Dermis microvascular lymphatic vessel endothelial cell (primary cell): ENCODE measurements at places on chromosomes 4 and X. TPM values are rescaled to one million over a fixed set of nuclear protein-coding genes. Genes with fewer than 3 reads are reported as not detected.

The COX7B2 gene
- total RNA-seq, result not detected in 2 replicates

The PABPC1L2A gene
- not detected in 2 replicates for total RNA-seq

The TMEM192 gene
- 6.8 and 12.0 TPM in 2 replicates for total RNA-seq

The GAGE13 gene
- total RNA-seq, result not detected in 2 replicates

The CNKSR2 gene
- not detected in 2 replicates for total RNA-seq

The CD38 gene
- 3.6 and 44.6 TPM in 2 replicates for total RNA-seq

The GYG2 gene
- 0.51 and 1.0 TPM in 2 replicates for total RNA-seq

The CCSER1 gene
- 0.13 TPM in 2 replicates for total RNA-seq

The TLR3 gene
- 0.51 and 0.76 TPM in 2 replicates for total RNA-seq

The HSFX3 gene
- total RNA-seq, result not detected in 2 replicates

The FAAH2 gene
- 0.89 and 1.4 TPM in 2 replicates for total RNA-seq

The BRS3 gene
- total RNA-seq, result not detected in 2 replicates

The MAGED4 gene
- total RNA-seq, result 18.9 and 33.4 TPM in 2 replicates

The EPGN gene
- total RNA-seq, result not detected in 2 replicates

The GAB3 gene
- total RNA-seq, result 6.7 and 11.6 TPM in 2 replicates

The USP27X gene
- total RNA-seq, result 2.2 and 3.0 TPM in 2 replicates

The PNMA5 gene
- total RNA-seq, result not detected in 2 replicates

The PPP1R3F gene
- 1.0 and 3.2 TPM in 2 replicates for total RNA-seq

The PPEF2 gene
- total RNA-seq, result under 0.01 TPM in 1 of 2 replicates, not detected in the other

The MAGEA6 gene
- not detected in 2 replicates for total RNA-seq

The WNK3 gene
- total RNA-seq, result 0.13 and 0.38 TPM in 2 replicates

The SLC16A2 gene
- 0.39 and 1.0 TPM in 2 replicates for total RNA-seq

The HS3ST1 gene
- total RNA-seq, result 0.77 and 3.3 TPM in 2 replicates

The DYNLT3 gene
- total RNA-seq, result 24.4 and 25.2 TPM in 2 replicates

The RTL3 gene
- total RNA-seq, result not detected in 2 replicates

The REPS2 gene
- total RNA-seq, result 4.2 and 6.1 TPM in 2 replicates

The DSPP gene
- total RNA-seq, result not detected in 2 replicates

The EFHC2 gene
- not detected in 2 replicates for total RNA-seq

The KLHL13 gene
- total RNA-seq, result 0.38 and 0.51 TPM in 2 replicates

The SSX4 gene
- not detected in 2 replicates for total RNA-seq

The LPAR4 gene
- total RNA-seq, result under 0.01 TPM in 1 of 2 replicates, not detected in the other

The NWD2 gene
- total RNA-seq, result not detected in 2 replicates

The UGT2B17 gene
- total RNA-seq, result not detected in 2 replicates

The MSL3 gene
- 20.1 and 21.2 TPM in 2 replicates for total RNA-seq

The USP17L25 gene
- not detected in 2 replicates for total RNA-seq

The HPGDS gene
- total RNA-seq, result not detected in 2 replicates

The WDFY3 gene
- 67.5 and 85.6 TPM in 2 replicates for total RNA-seq

The HGFAC gene
- total RNA-seq, result under 0.01 and 0.13 TPM in 2 replicates
